Activated CD4-positive, alpha-beta T cell treated with anti-CD3 and anti-CD28 coated beads for 24 hours (primary cell): ENCODE measurements at places on chromosomes 1 and 21.
A peak's percentile ranks its signal among the peaks of the same experiment; 100 is the strongest.

DNA sequence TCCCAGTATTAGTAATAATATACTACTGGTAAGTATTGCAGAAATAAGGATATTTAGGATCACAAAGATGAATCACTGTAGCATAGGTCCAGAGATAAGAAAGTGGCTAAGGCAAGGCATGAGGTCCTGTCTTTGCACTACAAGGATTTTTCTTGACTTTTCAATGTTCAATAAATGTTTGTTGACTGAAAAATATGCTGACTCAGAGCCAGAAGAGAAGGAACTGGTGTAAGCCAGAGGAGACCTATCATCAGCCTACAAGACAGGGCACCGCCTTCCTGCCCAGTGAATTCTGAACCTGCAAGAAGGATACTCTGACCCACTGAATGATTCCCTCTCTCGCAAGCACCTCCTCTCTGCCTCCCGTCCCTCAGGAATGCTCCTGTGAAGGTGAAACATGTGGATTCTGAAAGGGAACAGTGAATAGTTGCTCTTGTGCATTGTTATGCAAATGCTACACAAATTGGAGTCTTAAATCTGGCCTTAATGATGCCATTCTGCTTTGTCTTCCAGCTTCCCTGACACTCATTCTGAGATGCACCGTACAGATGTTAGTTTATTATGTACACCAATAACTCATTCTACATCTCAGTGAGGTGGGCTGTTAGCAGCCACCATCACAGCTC lies 540.0 kb downstream of the OMA1 start:
- no peak for DNase-seq

- DNase-seq = no peak
Observed at GRCh38 chr1:2135941-2136340, 58.6 kb downstream of the FAAP20 start.

GRCh38 chr1:226986496-226987178 lies 46.5 kb downstream of the COQ8A start:
- no peak for DNase-seq

DNA sequence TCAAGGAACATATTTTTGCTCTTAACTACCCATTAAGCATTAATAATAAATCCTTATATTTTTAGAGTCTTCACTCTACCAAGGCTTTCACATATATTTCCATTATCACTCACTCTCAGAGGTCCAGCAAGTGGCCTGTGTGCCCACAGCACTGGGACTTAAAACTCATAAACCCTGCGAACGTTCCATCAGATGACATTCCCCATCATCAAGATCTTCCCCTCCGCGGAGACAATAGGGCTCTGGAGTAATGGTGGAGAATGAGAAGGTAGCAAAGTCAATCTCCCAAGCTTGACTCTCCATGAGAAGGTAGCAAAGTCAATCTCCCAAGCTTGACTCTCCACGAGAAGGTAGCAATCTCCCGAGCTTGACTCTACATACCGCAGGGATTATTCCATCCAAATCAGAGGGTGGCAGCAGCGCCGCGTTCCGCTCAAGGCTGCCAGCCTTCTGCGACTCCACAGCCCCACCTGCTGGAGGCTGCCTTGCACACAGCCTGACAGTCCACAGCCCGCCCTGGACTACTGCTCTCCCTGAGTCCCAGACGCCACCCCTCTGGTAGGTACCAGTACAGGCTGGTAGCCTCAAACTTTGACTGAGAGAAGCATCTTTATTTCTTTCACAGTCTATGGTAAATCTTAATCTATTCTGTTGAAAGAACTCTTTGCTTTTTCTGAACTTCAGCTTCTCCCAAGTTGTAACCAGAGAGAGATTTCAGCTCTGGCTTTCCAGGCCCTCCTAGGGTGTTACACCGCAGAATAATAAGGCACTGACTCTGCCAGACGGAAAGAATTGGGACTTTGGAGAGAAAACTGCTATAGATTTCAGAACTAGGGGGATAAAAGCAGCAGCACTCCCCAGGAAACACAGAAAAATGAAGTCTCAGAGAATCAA lies 26.4 kb upstream of the CTTNBP2NL start:
- peak; percentile 81 for DNase-seq

GRCh38 chr1:183218971-183219615 lies 33.0 kb downstream of the LAMC2 start:
- DNase-seq = no peak
